ENCODE measurements at places on chromosomes 5 and 9.
A peak's percentile ranks its signal among the peaks of the same experiment; 100 is the strongest.

- DNase-seq, result no peak
Observed at GRCh38 chr5:36177715-36178523, 26.0 kb downstream of the SKP2 start.

GRCh38 chr5:169131616-169132301 lies 169.2 kb downstream of the SLIT3 start:
- no peak for DNase-seq

DNA sequence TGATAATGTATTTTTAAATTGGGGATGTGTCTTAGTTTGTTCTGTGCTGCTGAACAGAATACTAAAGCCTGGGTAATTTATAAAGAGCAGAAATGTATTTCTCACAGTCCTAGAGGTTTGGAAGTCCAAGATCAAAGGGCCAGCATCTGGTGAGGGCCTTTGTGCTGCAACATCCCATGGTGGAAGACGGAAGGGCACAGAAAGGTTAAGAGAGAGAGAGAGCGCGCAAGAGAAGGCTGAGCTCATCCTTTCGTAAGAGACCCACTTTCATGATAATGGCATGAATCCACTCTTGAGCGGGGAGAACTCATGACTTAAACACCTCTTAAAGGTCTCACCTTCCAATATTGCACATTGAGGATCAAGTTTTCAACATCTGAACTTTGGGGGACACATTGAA lies 79.1 kb upstream of the GOLM1 start:
- DNase-seq, result no peak

DNA sequence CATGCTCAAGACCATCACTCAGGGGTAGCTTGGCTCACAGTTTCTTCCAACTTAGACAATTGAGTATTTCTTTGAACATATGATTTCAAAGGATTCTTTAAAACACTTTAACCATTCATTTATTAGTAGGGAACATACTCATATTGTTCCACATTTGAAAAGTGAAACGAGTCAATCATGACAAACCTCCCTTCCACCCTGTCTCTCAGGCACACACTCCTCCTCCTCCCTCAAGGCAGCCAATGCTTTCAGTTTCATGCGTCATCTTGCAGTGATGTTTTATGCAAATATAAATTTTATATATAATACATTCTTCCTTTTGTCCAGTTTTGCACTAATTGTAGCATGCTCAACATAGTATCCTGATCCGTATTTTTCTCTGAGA lies 126.0 kb upstream of the BOD1 start:
- peak; percentile 4 for DNase-seq

DNA sequence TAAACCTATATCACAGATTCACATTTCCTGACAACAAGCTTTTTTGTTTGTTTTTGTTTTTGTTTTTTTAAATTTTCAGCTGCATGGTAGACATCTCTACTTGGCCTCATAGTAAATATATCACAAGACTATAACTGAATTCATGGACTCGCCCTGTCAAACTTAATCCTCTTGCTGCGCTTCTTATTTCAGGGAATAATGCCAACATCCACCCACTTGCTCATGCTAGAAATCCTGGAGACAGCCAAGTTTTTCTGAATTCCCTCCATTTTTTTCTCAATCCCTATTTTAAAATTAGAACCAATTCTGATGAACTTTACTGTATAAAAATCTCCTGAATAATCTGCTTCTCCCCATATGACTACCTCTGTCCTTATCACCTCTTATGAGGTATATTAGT lies 283.6 kb upstream of the RPS23 start:
- no peak for DNase-seq

GRCh38 chr5:58926541-58926935 lies 343.7 kb downstream of the RAB3C start:
- DNase-seq, result no peak

- no peak for DNase-seq
Observed at GRCh38 chr5:82185851-82186250, 92.3 kb downstream of the RPS23 start.

- DNase-seq, result no peak
Observed at GRCh38 chr9:126159430-126160060, 167.1 kb upstream of the MVB12B start.

DNA sequence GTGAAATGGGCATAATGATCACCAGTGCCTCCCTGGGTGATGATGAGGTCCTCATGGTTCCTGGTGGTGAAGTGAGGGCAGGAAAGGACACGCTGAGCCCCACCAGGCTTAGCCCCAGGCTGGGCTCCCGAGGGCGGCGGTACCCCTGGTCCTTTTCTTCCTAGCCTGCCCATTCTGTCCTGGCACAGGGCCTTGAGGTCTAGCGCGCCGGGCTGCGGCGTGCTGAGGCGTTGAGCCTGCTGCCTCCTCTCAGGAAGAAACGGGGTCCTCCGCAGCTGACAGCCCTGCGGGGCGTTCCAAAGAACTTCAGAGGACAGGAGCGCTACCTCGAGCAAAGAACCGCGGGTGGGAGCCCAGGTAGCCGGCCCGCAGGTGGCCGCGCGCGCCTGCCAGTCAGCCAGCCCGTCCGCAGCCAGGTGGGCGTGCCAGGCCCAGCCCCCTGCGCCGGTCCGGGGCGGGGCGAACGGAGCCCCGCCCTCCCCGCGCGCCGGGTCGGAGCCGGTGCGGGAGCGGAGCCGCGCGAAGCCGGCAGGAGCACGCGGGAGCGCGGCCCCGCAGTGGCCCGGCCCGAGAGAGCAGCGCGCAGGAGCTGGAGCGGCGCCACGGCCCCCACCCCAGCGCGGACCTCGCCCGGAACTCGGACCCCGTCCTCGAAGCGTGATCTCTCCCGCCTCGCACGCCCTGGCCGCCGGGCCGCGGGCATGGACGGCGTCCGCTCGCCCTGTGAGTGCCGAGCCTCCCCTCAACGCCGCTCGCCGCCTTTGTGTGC lies at the start of gene WNK2:
Gene WNK2, plus strand, starts transcription at position 477 of the 769 bp plus-strand sequence. CDS start 791 bp downstream, outside the sequence.
- DNase-seq, result peak; percentile 33

GRCh38 chr9:136052991-136053756 lies 41.9 kb downstream of the NACC2 start:
- no peak for DNase-seq

- no peak for DNase-seq
Observed at GRCh38 chr9:134173127-134174072, 9.0 kb upstream of the RNU6ATAC start.

- DNase-seq, result no peak
Observed at GRCh38 chr5:149264439-149265067, 7.1 kb upstream of the AFAP1L1 start.

DNA sequence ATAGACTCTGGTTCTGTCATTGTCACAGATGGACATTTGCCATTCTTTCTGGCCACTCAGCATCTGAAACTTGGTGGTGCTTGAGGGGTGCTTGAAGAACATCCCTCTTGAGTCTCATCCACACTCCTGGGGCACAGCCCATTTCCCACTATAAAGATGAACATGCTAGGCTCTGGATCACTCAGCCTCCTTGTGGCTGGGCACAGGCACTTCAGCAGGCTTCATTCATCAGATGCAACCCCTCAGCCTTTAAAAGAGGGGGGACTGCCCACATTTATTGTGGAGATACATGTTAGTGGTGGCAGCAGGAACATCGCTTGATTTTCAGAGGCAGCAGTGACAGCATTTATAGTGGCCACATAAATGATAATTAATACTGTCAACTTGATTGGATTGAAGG lies 124.7 kb upstream of the NIPBL start:
- DNase-seq, result no peak

GRCh38 chr5:137328991-137329390 lies 170.1 kb downstream of the SPOCK1 start:
- no peak for DNase-seq

DNA sequence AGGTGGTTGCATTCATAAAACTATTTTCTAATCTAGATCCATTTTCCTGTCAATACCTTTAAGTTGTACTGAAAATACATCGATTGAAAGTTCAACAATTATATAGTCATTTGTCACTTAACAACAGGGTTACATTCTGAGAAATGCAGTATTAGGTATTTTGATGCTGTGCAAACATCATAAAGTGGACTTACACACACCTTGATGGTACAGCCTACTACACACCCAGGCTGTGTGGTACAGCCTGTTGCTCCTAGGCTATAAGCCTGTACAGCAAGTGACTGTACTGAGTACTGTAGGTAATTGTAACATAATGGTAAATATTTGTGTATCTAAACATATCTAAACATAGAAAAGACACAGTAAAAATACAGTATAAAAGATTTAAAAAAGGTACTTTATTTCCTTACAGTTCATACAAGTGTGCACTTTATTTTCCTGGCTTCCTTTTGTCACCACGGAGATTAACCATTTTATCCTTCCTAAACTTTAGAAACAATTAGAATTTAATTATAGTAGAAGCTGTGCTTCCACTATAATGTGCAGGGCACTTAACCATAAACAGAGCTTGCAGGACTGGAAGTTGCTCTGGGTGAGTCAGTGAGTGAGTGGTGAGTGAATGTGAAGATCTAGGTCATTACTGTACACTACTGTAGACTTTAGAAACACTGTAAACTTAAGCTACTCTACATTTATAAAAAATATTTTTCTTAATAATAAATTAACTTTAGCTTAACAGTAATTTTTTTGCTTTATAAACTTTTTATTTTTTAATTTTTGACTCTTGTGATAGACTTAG lies 42.9 kb upstream of the MEF2C start:
- DNase-seq, result no peak

- no peak for DNase-seq
Observed at GRCh38 chr5:54720341-54720740, 202.8 kb downstream of the SNX18 start.

- DNase-seq, result no peak
Observed at GRCh38 chr9:14212697-14213420, 101.1 kb downstream of the NFIB start.

DNA sequence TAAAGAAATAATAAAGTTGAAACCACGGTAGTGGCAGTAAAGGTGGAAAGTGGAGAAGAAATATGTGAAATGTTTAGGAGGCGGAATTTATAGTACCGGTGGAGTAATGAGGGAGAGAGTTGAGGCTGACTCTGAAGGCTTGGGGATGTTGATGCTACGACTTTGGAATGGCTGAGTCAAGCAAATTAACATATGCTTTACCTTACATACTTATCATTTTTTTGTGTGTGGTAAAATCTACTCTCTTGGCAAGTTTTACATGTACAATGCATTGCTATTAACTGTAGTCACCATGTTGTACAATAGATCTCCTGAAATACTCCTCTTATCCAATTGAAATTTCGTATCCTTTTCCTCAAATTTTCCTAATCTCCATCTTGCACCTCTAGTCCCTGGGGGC lies 179.0 kb downstream of the TAF11L14 start:
- no peak for DNase-seq

GRCh38 chr9:110640736-110641135 lies 27.9 kb upstream of the MUSK start:
- no peak for DNase-seq

DNA sequence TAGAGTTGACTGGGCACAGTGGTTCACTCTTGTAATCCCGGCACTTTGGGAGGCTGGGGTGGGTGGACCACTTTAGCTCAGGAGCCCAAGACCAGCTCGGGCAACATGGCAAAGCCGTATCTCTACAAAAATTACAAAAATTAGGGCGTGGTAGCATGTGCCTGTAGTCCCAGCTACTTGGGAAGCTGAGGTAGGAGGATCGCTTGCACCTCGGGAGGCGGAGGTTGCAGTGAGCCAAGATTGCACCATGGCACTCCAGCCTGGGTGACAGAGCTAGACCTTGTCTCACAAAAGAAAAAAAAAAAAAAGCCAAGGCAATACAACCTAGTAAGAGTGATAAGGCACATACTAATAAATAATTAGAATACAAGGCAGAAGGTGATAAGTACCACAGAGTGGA lies 15.8 kb downstream of the NLN start:
- DNase-seq, result no peak

DNA sequence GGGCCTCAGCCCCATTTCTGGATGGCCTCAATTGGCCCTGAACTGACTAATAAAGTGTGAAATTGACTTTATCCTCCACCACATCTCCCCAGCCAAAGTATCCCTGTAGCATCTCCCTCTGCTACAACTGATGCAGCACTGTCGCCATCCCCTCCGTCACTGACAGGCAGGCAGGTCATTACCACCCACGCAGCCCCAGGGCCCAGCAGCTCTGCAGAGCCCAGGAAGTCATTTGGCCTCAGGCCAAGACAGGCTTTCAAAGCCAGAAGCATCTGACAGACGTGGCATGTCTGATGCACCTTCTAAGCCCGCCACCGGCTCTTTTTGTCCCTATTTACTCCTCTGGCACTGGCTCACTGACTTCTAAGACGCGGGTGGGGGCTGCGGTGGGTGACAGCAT lies 65.3 kb downstream of the ARHGEF37 start:
- no peak for DNase-seq

- DNase-seq, result no peak
Observed at GRCh38 chr5:3110371-3110770, 358.9 kb upstream of the IRX2 start.

- no peak for DNase-seq
Observed at GRCh38 chr5:112649882-112650281, 87.8 kb upstream of the APC start.

- no peak for DNase-seq
Observed at GRCh38 chr9:97511655-97512427, 10.4 kb downstream of the TMOD1 start.

GRCh38 chr5:107294211-107294550 lies 376.6 kb downstream of the EFNA5 start:
- no peak for DNase-seq

- no peak for DNase-seq
Observed at GRCh38 chr5:37696190-37697021, 143.4 kb downstream of the GDNF start.

DNA sequence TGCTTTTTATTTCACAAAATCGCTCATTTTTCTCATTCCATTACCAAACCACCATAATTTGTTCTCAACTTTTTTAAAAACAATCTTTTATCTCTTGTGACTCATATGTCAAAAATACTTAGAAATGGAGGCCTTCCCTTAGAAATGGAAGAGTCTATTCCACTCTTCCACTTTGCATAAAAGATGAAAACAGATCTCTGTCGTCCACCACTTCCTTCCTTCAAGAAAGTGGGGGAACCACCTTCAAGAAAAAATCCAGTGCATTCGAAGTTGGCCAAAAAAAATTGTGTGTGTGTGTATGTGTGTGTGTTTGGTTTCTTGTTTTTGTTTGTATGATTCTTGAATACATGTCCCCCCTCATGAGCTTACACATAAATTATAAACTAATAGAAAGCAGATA lies 628.8 kb upstream of the DMAC1 start:
- DNase-seq, result peak; percentile 22

GRCh38 chr9:32631991-32632390 lies 3.5 kb downstream of the TAF1L start:
- no peak for DNase-seq
